Activated naive CD4-positive, alpha-beta T cell treated with anti-CD3 and anti-CD28 coated beads, Interleukin-2, amount 50 U/mL, for 72 hours (primary cell): ENCODE measurements at places on chromosomes 16 and 17.
A peak's percentile ranks its signal among the peaks of the same experiment; 100 is the strongest.

GRCh38 chr16:675884-676564, 553 bp downstream of the RHBDL1 start:
- DNase-seq, result no peak

GRCh38 chr16:78128913-78129312, 29.5 kb downstream of the WWOX start:
- no peak for DNase-seq

- DNase-seq, result peak; percentile 72
Measured at GRCh38 chr17:2050300-2051060, 4.4 kb upstream of the HIC1 start.

GRCh38 chr17:32504166-32504990, 17.6 kb downstream of the CDK5R1 start:
- no peak for DNase-seq

DNA sequence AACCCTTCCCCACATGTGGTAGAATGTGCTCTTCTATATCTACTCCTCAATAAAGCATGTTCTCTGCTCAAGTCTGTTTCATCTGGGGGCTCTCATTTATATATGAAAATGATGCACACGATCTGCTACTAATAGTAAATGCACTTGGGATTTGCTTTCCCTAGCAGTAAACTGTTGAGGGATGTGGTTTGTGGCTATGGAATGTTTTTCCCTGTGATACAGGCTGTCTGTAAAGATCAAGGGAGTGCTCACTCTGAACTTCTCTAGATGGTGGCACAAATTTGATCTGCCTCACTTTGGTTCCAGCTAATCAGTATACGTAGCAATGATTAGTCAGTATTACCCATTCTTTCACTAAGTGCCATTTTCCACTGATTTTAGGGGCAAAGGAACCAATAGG, 18.8 kb downstream of the TAC4 start:
- DNase-seq, result no peak

DNA sequence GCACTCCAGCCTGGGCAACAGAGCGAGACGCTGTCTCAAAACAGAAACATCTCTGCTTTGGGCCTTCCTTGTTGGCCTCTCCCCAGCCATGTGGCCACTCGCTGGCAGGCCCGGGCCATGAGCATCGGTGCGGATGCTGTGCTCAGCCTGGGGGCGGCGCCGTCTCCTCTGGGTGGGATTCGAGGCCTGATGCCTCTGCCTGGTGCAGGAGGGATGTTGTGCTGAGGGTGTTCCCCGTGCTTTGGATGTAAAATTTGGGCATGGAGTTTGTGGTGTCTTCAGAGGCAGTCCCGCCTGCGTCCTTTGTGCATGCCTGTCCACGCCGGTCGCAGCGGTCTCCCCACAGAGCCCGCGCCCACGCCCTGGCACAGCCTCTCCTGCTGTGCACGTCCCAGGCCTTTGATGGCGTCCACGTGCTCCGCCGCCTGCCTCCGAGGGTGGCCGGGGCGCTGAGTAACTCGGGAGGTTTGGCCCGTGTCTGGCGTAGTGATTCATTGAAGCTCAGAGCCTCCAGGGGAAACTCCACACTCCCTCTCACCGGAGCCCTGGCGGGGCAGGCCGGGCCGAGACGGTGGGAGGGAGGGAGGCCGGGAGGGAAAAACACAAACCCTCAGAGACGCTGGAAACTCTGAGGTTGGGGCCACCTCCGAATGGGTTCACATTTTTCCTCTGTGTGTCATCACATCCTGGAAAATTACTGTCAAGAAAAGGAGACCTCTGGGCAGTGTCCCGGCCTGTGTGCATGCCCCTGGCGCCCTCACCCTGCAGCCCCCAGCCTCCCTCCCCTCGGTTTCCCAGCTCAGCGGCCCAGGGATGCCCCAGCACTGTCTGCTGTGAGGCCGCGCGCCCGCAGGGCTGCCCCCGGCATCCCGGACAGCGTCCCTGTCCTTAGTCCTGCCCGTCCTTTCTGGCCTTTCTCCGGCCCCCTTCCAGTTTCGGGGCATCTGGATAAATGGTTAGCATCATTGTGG, 19.0 kb downstream of the CENPX start:
- no peak for DNase-seq

- DNase-seq, result peak; percentile 52
Measured at GRCh38 chr17:82257473-82257872, 16.0 kb downstream of the CSNK1D start.

- no peak for DNase-seq
Measured at GRCh38 chr16:4376126-4376892, 4.7 kb downstream of the VASN start.

GRCh38 chr17:60971515-60972369, 294.1 kb downstream of the BCAS3 start:
- DNase-seq, result no peak

DNA sequence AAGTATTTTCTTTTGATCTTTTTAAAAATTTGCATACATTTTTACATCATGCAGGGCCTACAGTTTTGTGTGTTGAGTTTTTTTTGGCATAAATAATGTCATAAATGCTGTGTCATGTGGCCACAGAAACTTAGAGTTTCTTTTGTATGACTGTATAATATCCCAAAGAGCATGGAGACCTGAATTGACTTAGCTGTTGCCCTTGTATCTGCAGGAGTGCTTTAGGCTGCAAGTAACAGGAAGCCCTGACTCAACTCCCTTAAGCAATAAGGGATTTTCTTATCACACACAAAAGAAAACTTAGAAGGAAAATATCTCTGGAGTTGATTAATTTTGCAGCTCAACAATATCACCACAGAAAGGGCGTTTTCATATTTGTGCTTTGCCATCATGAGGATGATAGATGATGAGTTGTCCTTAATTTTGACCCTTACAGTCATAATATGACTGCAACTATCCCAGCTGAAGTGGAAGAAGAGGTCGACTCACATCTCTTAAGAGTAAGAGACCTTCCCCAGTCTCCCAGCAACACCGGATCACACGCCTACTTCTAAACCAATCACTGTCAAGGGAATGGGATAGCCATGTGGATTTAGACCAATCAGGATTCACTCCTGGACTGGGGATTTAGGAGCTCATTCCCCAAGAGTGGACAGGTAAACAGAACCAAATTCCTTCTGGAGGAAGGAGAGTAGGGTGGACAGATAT, 138.9 kb downstream of the GSG1L start:
- no peak for DNase-seq

GRCh38 chr17:14092808-14093207, 23.5 kb downstream of the COX10 start:
- DNase-seq, result no peak

- DNase-seq, result peak; percentile 86
Measured at GRCh38 chr17:2053380-2054261, 1.3 kb upstream of the HIC1 start.

DNA sequence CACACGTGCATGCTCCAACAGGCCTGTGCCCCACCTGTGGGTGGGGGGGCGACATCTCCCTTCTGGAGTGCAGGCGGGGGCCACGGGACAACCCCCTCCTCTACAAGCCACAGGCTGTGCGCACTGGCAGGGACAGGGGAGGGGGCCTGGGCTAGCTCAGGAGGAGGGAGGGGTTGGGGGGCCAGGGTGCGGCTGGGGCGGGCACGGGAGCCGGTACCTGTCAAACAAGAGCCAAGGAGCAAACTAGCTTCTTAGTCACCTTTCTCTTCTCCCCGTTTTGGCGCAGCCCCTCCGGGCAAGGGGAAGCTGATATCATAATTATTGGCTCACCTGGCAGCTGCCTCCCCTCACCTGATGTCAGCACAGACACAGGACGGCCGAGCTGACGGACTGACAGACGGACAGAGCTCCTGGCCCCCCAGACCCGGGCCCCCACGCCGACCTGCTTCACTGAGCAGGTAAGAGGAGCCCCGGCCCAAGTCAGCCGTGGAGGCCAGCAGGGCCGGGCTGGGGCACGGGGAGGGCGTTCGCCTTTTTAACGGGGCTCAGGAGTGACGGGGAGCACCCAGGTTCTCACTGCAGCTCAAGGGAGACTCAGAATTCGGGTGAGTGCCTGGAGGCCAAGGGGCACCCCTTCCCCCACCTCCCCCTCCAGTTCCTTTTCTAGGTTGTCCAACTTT, at the start of gene FOXN1:
TSS of gene FOXN1 (plus strand) at position 363 of the 680 bp plus-strand sequence. CDS start 17,622 bp downstream, outside the sequence.
- DNase-seq, result no peak

DNA sequence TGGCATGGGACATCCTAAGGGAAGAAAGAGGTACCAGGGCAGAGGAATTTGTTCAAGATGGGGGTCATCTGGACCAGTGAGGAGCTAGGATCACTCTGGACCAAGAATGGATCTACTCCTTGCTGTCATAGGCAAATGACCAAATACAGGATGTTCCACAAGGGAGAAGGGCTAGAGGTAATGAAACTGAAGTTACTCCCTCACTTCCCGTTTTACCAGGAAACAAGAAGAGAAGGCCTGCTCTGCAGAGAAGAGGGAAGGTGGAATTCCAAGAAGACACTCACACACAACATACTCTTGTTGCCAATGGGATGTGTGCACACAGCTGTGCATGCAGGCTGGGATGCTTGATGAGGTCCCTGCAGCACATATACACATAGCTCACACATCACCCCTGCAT, 38.6 kb downstream of the NEUROD2 start:
- DNase-seq, result no peak

DNA sequence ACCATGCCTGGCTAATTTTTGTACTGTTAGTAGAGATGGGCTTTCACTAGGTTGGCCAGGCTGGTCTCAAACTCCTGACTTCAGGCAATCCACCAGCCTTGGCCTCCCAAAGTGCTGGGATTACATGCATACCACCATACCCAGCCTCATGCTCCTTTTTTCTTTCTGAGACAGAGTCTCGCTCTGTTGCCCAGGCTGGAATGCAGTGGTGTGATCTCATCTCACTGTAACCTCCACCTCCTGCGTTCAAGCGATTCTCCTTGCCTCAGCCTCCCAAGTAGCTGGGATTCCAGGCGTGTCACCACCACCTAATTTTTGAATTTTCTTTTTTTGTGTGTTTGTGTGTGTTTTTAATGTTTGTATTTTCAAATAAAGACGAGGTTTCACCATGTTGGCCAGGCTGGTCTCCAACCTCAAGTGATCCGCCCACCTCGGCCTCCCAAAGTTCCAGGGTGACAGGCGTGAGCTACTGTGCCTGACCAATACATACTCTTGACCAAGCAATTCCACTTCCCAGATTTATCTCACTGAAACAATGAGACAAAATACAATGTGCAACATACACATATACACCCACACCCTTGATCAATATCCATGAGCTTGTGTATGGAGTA, 5.0 kb downstream of the GRB2 start:
- no peak for DNase-seq

DNA sequence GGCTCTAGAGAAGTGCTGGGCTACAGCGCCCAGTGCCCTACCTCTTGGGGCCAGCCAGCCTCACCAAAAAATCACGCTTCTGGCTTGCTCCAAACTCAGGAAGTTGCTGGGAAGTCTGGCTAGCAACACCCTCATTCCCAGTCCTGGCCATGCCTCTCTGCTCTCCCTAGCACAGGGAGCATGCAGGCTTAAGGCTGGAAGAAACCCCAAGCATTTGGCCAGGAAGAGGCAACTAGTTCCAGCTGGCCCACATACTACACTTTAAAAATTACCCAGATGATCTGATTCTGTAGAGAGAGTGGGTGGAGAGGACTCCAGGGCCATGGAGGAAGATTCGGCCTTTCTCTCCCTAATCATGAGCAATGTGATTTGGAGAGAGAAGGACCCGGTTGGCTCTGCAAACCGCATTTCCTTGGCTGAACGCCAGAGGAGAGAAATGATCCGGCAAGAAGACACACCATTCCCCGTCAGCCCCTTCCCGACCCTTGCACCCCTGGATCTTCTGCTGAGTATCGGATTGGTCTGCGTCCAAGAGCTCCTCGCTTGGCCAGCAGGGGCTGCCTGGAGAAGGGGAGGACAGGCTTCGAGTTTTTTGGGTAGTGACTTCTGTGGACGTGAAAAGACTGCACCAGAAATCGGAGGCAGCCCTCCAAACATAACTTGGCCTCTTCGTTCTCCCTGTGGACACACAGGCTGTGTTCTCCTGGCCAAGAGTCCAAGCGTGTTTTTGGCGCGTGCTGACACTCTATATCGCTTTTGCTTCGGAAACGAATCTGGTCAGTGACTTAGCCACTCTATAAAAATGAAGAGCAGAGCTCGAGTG, 406.3 kb downstream of the WWOX start:
- no peak for DNase-seq

DNA sequence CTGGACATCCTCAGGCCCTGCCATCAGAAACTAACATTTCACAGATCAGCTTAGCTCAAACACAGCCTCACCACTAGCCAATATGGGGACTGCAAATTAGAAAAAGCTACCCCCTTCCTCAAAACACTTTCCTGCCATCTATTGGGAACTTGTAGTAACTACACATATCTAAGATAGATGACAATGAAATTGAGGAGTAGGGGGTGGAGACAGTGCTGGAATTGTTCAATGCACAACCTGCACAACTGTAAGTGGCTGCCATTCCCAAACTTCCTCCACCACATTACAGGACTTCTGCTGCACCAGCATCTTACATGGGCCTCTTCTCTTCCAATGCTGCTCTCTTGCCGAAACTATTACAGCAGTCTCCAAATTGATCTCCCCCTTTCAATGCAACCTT, 21.9 kb downstream of the AIPL1 start:
- DNase-seq, result no peak

- no peak for DNase-seq
Measured at GRCh38 chr16:22694887-22695382, 119.0 kb upstream of the HS3ST2 start.

- no peak for DNase-seq
Measured at GRCh38 chr16:4902038-4902437, 34.9 kb downstream of the PPL start.

- peak; percentile 86 for DNase-seq
Measured at GRCh38 chr16:30409125-30410060, 2.0 kb downstream of the ZNF771 start.

DNA sequence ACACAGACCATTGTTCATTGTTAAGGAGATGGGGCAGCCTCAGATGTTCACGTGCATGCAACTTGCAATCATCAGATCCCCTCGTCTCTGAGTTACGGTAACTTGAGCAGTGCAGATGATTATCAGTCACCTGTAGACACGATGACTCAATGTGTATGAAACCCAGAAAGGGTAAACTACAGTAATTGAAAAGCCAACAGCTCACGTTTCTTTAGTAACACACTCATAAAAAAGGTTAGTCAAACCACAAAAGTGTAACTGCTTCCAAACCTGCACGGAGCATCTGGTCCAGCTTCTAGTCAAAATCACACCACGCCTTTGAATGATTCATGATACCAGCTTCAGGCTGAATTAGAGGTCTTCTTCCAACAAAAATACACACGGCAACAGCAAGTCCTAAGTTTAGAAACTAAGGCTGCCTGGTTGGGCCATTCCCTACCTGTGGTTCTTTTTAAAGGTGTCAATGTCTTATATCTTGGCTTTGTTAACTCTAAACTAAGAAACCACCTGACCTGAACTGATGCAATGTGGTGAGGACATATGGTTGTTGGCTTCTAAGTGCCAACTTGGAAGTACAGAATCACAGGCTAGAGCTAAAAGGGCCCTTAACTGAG, 32.3 kb downstream of the GRB7 start:
- peak; percentile 65 for DNase-seq

- no peak for DNase-seq
Measured at GRCh38 chr16:25925421-25925820, 233.7 kb downstream of the HS3ST4 start.

DNA sequence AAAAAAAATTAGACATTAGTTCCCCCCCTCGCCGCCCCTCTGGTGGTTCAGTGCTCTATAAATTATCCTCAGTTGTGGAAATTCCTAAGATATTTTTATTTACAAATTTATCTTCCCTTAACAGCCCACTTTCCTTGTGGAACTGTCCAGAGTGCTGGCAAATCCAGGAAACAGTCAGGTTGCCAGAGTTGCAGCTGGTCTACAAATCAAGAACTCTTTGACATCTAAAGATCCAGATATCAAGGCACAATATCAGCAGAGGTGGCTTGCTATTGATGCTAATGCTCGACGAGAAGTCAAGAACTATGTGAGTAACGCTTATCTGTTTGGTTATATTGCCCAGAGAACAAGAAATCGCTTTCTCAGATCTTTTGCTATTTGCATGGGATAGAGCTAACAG, 2.9 kb downstream of the KPNB1 start:
- no peak for DNase-seq
